ENCODE measurements at places on chromosomes 2 and 18. TPM values are rescaled to one million over a fixed set of nuclear protein-coding genes. Genes with fewer than 3 reads are reported as not detected.

DNA sequence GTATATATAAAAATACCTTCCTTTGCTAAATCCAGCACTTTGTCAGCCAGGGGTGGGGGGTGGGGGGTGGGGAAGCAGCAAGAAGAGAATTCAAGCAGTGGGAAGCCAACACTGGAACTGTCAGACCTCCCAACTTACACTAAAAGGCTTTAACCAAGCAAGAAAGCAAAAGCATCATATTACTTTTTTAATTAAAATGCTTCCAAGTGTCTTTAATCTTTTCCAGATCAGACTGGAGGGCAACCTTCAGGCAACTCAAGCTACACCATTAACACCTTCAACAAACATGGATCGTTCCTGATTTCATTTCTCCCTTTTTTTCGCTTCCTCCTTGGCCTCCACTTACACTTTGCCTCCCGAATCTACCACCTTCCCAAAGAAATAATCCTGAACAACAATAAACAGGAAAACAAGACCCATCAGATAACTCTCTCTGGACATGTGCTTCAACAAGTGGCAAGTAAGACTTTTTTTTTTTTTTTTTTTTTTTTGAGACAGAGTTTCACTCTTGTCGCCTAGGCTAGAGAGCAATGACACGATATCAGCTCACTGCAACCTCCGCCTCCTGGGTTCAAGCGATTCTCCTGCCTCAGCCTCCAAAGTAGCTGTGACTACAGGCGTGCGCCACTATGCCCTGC is 35.5 kb downstream of the ZNF521 start:
- DNase-seq, result no peak

- DNase-seq, result no peak
Measured at GRCh38 chr18:37107748-37108522, 279.0 kb downstream of the KIAA1328 start.

Gene TEX44
- total RNA-seq, result not detected

- no peak for DNase-seq
Measured at GRCh38 chr2:158618891-158619490, 162.2 kb downstream of the PKP4 start.

DNA sequence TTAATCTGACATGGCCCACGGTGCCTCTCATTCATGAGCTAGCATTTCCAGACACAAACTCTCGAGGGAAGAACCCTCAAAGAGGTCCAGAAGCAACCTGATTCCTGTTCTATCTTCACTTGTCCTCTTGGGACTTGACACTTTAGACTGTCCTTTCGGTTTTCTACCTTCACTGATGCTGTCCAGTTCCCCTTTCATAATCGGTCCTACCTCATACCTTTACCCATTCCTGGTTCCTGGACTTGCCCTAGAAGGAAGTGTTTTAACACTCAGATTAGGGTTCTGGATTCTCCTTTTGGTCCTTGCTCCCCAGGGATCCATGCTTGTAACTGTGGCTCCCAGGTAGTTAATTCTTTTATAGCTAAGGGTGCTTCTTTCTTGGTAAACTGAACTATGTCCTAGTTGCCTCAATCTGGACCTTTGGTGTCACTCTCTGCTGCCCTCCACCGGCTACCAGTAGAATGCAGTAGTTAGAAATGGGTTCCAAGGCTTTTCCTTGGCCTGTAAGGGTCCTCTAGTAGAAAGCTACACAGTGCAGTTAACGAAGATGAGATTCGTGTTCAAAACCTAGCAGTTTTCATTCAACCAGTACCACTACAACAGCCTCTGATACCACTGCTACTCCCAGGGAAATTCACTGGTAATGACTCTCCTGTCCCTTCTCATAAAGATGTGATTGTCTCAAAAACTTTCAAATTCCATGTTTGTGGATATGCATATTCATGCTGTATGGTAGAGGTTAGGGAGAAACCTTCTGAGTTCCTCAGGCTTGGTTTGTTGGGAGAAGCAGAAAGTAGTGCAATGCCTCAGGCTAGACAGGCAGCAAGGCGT is 178.1 kb upstream of the CYP26B1 start:
- DNase-seq, result no peak

GRCh38 chr2:236833501-236834073 is 252.1 kb upstream of the COPS8 start:
- DNase-seq, result peak; percentile 50

Gene IL36A
- not detected for total RNA-seq

DNA sequence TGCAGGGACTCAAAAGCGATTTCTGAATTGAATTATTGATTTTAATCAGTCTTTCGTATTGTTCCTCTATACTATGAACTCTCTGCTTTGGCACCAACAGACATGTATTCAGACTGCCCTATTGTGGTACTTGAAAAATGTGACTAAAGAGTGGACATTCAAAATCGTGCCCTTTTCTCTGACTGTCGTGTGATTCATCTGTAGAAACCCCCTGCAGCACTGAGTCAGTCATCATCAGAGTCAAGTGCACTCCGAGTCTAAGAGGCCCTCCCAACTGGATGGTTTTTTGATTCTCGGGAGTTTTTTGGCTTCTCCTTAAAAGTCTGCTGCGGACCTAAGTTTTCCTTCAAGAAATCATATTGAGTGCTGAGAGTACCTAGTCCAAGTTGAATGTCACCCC is 96.4 kb upstream of the FOSL2 start:
- peak; percentile 41 for DNase-seq

Gene STAMBP
- total RNA-seq, result 37.5 TPM

Gene ABCB11
- not detected for total RNA-seq

Gene IL1RL2
- 2.6 TPM for total RNA-seq

GRCh38 chr2:236744281-236744705 is 174.7 kb downstream of the ACKR3 start:
- no peak for DNase-seq

GRCh38 chr18:901761-902160 is 2.9 kb upstream of the ADCYAP1 start:
- DNase-seq, result no peak

Gene MAB21L4
- 0.81 TPM for total RNA-seq

Gene TFPI
- 99.7 TPM for total RNA-seq

GRCh38 chr2:328761-329160 is 40.9 kb upstream of the ALKAL2 start:
- DNase-seq, result no peak

- no peak for DNase-seq
Measured at GRCh38 chr2:101753720-101754490, 56.4 kb downstream of the MAP4K4 start.

Gene DSG2
- total RNA-seq, result 62.1 TPM

DNA sequence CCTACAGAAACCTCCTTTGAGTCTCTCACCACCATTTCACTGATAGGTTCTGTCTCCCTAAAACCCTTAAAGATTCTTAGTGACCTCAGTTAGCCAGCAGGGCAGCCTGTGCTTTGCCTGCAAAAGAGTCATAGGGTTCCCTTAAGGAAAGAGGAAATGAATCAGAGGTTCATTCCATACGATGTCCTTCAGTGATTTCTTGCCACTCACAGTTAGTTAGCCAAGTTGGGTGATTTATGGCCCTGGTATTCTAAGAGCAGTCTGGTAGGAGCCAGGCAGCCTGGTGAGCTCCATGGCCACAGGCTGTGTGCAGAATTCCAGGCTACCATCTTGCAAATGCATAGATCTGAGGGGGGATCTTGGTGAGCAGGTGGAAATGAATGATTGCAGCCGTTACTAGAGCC is 18.7 kb upstream of the CCBE1 start:
- DNase-seq, result peak; percentile 93

Gene SPTBN1
- 265 TPM for total RNA-seq

Gene IMPA2
- 89.9 TPM for total RNA-seq

DNA sequence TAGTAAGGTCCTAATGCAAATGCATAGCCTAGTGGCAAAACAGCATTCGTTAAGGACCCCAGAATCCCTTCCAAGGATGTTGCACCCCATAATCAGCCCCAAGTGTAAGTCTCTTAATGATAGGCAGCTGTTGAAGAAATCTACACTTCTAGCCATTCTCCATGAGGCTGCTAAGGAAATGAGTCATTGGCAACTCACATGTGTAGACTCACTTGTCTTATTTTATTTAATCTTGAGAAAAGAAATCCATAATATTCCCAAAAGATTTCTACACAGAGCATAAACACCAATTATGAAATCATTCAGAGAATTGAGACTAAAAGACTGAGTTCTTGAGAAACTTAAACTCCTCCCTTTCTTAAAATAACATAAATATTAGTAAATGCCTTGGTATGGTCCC is 52.4 kb downstream of the AKAIN1 start:
- DNase-seq, result no peak

Gene SESTD1
- 18.5 TPM for total RNA-seq

- no peak for DNase-seq
Measured at GRCh38 chr18:63363951-63364350, 3.1 kb downstream of the KDSR start.

Gene CLIP4
- total RNA-seq, result 21.3 TPM

Gene RAPGEF4
- total RNA-seq, result 0.07 TPM

DNA sequence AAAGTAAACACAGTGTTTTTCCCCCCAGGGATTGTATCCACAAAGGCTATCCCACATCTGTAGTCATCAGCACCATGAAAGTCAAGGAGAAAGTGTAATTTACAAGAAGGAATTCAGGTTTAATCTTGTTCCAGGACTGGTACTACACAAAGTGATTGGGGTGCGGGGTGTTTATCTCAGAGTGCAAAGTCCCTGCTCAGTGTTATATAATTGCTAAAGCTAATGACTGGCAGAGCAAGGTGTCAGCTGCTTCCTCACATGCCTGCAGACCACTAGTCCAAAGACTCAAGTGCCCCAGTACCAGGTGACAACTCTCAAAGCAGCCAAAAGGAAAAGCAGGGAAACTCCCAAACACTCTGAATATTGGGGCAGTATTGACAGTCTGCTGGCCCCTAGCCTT is 40.4 kb upstream of the PDCL3 start:
- DNase-seq, result no peak

DNA sequence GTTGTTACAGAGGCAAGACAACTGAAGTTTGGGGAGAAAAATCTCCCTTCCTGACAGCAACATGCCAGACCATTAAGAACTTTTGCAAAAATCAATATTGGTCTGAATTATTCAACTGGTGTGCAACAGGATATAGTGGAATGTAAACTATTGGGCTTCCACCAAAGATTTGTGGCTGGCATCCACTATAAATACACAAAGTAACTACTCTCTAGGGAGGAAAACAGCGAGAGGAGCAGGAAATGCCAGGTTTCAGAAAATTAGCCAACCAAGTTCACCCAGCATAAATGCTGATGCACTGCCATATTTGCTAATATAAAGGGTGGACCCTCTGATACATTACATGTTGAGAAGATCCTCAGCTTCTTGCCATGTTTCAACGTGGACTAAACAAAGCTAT is 267.6 kb upstream of the LYPD1 start:
- DNase-seq, result no peak

DNA sequence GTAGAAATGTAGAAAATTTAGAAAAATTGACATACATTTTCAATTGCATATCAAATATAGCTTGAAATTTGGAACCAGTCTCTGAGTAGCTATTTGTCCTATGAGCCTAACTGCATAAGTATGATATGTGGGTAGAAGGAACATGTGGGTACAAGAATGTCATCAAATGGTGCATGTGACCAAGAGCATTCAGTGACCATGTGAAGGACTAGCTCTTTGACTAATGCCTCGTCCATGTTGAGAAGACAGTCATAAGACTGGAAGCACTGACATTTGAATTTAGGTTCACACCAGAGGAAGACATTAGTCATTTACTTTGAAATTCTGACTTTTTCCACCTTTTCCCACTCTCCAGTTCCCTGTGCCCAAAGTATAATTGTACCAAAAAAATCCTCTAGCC is 12.6 kb downstream of the MRPL44 start:
- DNase-seq, result no peak

DNA sequence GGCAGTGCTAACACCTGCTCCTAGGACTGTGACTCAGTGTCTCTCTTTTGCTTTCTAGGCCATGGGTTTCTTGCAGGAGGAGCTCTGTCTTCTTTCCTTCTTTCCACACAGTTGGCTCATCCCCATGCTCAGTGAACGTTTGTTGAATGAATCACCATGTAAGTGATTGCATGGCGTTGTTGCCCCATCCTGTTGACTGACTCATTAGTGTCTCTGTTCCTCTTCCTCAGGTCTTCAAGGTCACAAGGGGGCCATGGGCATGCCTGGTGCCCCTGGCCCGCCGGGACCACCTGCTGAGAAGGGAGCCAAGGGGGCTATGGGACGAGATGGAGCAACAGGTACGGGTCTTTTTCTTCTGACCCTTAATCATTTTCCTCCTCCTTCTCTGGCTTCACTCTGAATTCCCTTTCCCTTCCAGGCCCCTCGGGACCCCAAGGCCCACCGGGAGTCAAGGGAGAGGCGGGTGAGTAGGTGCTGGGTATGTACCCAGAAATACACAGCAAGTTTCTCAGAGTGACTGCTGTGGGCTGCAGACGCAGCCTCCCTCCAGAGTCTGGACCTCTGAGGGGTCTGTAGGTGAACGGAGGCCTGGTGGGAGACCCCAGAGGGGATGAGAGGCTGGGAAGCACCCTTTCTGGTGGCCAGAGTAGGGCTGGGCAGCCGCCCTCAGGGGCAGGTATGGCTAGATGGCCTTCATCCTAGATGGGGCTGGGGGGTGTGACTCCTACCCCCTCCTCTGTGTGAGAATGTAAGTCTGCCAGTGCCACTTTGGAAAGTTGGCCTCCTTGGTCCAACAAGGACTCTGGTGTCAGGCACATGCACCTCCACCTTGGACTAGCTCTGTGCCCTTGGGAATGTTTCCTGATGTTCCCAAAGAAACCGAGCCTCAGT is 32.4 kb downstream of the MARCO start:
- DNase-seq, result peak; percentile 65

GRCh38 chr2:134208825-134209224 is 45.0 kb upstream of the MGAT5 start:
- no peak for DNase-seq

DNA sequence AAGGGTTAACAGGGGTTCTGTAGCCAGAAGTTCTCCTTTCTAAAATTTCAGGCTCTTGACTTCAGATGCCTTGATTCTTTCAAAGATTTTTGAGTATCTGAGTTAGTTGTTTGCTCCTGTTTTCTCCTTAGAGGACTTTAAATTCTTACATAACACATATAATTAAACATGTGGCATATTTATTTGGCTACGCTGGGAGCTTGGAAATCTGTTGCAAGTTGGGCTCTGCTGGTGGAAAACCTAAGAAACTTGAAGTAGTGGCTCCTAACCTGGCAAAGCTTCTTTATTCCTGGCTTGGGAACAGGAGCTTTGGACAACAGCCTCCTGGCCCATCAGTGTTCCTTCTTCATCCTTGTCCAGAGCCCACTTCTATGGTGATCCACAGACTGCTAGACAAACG is 72.6 kb downstream of the VIT start:
- no peak for DNase-seq

GRCh38 chr2:114218383-114218782 is 224.1 kb upstream of the DPP10 start:
- DNase-seq, result no peak

DNA sequence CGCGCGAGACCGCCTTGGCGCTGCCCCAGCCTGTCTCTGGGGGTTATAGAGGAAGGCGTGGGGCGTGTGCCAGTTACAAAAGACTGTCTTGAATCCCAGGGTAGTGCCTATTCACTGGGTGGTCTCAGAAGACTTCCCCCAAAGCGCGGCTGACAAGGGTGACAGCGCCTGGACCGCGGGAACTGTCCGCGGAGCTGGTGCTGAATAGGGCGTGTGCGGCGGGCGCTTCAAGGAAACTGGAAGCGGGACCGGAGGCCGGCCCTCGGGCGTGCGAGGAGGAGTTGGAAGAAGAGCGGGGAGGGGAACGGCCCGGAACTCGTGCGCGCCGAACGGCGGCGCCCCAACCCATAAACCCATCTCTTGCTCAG is 2.3 kb downstream of the EGR4 start:
- DNase-seq, result no peak

- no peak for DNase-seq
Measured at GRCh38 chr2:206083602-206084438, 2.2 kb downstream of the INO80D start.

Data from epithelial cell of proximal tubule (primary cell).